Adrenal gland (tissue), 19 donors: ENCODE measurements at places on chromosomes 2 and 18. TPM values are rescaled to one million over a fixed set of nuclear protein-coding genes. Genes with fewer than 3 reads are reported as not detected.

DNA sequence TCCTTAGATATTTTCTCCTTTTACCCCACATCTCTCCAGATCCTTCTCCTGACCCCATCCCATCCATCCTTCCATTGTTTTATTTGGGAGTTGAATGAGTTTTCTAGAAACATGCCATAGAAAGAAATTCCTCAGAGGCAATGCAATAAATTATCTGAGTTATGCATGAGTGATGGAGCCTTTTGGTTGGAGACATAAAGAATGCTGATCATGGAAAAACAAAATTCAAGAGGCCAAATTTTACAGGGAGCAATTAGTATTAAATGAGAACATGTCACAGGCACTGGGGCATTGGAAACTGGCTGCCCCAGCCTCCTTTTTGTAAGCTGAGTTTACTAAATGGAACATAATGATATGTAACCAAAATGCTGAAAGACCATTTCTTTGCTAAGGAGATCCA lies 74.2 kb upstream of the LCLAT1 start:
- DNase-seq = no peak

KIF1A gene
- 0.35 TPM for total RNA-seq

RBFA gene
- 45.1 TPM for total RNA-seq

DNA sequence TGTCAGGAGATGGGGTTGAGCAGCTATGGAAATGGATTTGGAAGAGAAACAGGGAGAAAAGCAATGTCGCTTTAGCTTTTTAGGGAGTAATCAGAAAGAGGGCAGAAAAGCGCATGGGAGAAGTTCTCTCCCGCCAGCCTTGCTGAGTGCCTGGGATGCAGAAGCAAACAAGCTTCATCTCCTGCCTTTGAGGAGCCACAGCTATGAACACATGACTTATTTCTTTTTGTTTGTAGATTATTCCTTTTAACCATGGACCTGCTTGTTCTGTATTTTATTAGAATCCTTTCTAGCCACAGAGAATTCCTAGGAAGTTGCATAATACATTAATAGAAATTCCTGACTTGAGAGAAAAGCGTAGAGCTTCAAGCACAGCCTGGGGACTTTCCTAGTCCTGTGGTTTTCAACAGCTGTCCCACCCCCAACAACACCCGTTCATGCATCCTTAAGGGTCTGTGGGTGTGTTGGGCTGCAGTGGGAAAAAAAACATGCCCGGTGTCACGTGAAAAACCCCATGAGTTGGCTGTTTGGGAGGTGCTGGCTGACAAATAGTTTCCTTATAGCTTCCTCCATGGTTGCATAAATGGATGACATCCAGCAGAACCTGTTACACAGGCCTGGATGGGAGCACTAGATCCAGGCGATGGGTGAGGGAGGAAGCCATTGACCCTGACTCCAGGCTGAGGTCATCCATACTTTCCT lies 14.9 kb downstream of the SLC9A4 start:
- no peak for DNase-seq

RGPD4 gene
- not detected for total RNA-seq

POTEC gene
- not detected for total RNA-seq

DNA sequence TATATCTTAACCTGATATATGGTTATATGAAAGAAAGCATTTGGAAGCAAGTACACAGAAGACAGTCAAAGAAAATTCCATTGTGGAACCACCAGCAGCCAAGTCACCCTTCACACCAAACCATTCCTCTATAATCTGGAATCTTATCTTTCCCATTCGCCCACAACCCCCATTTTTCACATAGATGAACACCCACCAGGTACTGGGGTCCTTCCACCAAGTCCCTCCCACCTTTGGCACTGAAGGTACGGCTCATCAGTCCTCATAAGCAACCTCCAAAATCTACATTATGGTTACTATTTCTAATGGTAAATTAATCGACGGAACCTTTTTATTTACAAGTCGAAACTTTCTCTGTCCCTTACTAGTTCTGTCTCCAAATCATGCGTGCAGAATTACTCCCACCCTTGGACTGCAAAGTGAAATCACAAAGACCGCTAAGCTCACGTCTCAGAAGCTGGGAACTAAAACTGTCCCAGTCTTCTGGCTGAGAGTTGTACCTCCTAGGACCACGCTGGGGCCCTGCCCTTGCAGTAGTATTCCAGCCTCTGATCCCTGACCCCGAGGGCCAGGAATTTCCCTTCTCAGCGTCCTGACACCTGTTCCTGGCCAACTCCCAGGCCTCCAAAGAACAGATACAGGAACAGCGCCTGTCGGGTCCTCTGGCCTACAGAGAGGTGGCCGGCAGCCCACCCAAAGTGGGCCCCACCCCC lies 702 bp downstream of the OLA1 start:
- no peak for DNase-seq

CCBE1 gene
- 4.8 TPM for total RNA-seq

GRCh38 chr2:68000170-68000825 lies 62.5 kb downstream of the C1D start:
- DNase-seq = no peak

DNA sequence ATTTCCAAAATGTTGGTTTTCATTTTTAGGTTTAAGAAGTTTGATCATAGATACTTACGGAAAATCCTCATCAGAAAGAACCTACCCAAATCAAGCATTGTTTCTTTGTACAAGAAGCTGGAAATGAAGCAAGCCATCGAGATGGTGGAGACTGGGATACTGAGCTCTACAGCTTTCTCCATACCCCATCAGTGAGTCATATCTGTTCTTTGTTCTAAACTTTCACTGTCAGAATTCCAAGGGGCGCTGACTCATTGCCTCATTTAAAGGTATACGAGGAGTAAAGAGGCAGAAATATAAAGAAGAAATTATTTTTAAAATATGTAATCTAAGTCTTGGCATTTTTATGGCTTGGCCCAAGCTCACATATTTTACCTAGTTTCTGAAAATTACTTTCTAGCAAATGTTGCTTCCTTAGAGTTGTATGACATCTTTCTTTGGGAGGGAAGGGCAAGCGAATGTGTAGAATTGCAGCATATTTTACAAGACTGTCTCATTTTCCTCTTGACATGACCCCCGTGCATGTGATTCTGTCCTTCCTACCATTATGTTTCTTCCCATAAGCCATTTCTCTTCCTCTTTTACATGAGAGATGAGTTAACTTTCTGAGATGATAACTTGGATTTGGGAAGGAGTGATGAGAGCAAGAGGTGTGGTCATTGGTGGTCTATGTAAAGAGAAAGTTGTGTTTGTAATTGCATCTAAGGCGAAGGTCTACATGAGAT lies 41.2 kb downstream of the SLC9A4 start:
- no peak for DNase-seq

APOB gene
- 1.7 TPM for total RNA-seq

C2orf66 gene
- total RNA-seq = 0.39 TPM

DNA sequence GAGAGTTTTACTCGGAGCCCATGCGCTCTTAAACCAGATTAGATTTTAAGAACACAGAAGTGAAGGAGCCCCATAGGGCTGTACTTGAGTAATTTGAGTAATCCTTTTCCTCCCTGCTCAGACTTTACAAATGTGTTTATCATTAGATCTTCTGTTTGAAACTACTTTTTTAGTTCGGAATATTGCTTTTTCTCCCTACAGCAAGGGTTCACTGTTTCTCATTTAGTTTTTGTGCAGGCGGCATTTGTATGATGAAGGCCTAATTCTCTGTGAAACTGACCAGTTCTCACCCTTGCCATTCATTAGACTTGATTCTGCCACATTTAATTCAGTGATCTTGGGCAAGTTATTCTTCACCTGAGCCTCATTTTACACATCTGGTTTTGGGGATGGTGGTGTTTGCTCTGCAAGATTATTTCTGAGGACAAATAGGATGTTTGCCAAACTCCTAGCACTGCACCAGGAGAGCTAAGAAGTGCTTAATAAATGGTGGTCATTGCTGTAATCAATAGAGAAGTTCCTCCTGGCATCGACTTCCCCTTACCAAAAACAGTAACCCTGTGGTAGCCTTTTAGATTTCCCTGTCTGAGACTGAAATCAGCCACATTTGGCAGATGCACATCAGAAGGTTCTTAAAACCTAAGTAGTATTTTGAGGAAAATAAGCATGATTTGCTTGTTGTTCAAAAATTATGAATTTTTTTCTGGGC lies 2.2 kb downstream of the B3GNT2 start:
- DNase-seq = no peak

ST6GAL2 gene
- total RNA-seq = not detected

- DNase-seq = no peak
These were observed 64.1 kb downstream of the SOX11 start for GRCh38 chr2:5756272-5756671.

IFIH1 gene
- total RNA-seq = 18.7 TPM

RAB27B gene
- total RNA-seq = 3.9 TPM

STRN gene
- 22.6 TPM for total RNA-seq

DNA sequence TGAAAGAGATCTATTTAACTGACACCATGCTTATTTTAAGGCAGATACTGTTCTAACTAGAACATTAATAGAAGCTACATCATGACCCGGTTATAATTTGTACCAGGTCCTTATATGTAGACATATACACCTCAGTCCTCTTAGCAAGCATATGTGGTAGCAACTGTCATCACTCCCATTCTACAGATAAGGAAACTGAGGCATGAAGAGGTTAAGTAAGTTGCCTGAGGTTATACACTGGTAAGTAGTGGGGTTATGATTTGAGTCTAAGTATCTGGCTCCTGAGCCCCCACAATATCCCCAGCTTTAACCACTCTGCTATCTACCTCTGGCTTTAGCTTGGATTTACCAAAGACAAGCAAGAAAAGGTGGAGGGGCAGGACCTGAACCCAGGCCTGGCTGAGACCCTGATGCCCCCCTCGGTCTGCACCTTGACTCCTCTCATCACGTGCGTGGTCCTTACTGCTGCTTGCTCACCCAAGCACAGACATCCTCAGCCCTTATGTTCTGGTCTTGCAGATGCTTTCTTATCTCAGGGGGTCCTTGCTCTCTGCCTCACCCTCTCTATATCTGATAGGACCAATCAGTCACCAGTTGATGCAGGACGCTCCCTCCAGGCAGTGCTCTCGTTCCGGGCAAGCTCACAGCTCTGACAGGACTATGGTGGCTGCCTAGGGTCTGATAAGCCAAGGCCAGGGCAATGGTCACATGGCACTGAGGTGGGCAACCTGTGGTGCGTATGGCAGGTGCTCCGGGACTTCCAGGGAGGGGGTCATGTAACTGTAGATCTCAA lies 4.0 kb downstream of the DYSF start:
- peak; percentile 9 for DNase-seq

- DNase-seq = no peak
These were observed 1368.4 kb upstream of the LRRTM1 start for GRCh38 chr2:81672923-81673322.

GRCh38 chr18:21242780-21243401 lies 859 bp downstream of the GREB1L start:
- no peak for DNase-seq

DNA sequence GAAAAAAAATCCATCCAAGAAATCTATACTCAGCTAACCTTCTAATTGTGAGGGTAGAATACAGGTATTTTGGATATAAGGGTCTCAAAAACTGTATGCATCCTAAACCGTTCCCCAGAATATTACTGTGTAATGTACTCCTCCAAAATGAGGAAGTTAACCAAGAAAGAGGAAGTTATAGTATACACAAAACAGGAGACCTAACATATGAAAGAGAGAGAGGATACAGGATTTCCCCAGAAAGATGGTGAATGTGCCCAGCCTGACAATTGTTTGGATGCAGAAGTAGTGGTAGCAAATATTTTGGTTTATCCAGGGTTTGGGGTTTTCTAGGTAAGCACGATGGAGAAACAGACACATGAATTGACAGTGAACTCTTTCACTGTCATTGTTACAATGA lies 50.6 kb downstream of the GALNT3 start:
- DNase-seq = no peak

DNA sequence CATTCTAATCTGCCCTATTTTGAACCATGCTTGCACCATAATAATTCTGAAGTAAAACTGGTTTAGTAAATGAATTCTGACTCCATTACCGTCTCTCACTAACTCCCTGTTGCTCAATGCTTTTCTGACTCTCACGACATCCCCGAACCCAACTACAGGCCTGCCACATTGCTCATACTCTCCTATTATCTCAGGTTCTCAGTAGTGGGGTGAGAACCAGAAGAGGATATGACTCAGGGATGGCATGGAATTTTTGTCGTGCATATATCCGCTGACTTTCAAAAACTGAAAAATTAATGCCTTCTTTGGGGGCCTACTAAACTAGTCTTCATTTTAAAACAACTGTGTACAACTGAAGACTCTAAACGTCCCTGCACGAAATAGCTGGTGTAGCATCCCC lies 34.3 kb downstream of the NETO1 start:
- DNase-seq = no peak

- no peak for DNase-seq
These were observed 276.0 kb downstream of the ZNF516 start for GRCh38 chr18:76219023-76219422.

DNA sequence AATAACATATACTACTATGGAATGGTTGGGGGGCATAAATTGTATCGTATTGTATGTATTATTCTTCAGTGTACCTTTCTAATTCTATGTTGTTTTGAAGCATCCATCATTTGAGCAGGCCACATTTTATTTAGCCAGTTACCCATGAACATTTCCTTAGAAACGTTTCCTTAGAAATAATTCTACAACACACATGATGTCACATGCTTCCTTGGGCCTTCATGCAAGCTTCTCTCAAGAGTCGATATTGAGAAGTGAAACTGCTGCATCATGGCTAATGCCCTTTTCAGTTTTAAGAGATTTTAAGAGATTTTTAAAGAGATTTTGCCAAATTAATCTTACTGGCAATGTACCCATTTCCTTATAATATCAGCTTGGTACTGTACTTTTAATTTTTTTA lies 63.9 kb downstream of the ALPK2 start:
- no peak for DNase-seq

- no peak for DNase-seq
These were observed 96.5 kb downstream of the INO80D start for GRCh38 chr2:205989271-205990071.

DNA sequence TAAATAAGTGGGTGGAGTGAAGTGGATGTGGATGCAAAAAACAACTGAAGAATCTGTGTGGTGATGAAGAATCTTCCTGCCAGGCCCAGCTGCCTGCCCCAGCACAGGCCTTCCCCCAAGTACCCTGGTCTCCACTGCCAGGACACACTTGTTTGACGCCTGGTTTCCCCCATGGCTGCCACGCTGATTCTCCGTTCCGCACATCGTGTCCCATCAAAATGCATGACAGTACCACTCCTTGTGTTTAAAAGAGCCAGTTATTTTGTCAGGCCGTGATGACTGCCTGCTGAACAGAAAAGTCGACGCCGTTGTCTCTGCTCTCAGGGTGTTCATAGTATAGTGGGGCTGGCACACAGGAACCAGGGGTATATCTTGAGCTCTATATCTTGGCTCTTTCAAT lies 50.3 kb upstream of the KYNU start:
- DNase-seq = no peak

RNF103 gene
- total RNA-seq = 31.9 TPM
